KG1 (cell line): ENCODE measurements at places on chromosomes 1 and 21.
A peak's percentile ranks its signal among the peaks of the same experiment; 100 is the strongest.

DNA sequence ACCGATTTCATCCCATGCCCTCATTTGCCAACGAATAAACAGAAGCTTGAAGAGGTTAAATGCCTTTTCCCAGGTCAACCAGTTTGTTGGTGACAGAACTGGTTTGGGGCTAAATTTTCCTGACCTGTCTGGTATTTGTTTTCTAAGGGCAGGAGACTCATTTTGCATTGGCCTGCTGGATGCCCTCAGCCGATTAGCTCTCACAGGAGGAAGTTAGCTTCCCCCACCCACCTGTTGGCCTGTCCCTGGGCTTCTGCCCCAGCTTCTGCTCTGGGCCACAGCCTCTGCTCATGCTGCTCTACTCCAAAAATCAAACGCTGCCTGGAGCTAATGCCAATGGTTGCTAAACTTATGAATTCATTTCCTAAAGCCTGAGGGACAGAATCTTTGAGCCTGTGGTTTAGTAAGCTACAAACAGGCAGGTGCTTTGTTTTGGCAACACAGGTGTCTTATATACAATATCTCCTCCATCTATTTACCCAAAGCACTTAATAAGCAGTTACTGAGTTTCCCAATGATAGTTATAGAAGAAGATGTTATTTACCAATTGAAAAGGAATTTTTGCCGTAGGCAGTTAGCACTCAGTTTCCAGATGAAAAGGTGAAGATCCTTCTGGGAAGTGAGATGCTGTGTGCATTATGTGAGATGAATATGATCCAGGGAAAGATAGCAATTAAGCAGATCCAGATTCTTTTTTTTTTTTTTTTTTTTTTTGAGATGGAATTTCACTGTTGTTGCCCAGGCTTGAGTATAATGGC, 82.3 kb downstream of the TM2D1 start:
- no peak for DNase-seq

DNA sequence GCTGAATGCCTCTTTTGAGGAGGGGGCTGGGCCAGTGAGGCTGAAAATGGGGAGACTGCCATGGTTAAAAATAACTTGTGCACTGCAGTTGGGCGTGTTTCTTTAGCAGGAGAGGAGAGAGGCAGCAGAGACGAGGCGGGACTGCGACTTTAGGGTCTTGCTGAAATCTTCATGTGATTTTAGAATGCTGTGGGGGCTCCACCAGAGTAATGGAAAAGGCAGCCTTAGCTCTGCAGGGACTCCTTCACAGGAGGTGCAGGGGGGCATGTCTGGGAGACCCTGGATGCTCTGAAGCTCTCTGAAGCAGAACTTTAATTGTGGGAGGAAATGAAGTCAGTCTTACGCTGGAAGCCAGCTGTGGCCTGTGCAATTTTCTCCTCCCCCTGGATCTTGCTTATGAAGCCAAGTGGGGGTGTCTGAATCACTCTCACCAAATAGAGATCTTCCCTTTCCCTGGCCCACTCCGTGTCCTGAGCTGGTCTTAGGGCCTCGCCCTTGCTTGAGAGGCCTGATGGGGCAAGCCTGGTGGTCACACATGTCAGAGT, 60.8 kb downstream of the NDUFS5 start:
- DNase-seq = no peak

- no peak for DNase-seq
These were observed 44.9 kb upstream of the ADAR start for GRCh38 chr1:154652893-154653292.

- DNase-seq = no peak
These were observed 175.5 kb downstream of the MIS18A start for GRCh38 chr21:32103361-32103760.

DNA sequence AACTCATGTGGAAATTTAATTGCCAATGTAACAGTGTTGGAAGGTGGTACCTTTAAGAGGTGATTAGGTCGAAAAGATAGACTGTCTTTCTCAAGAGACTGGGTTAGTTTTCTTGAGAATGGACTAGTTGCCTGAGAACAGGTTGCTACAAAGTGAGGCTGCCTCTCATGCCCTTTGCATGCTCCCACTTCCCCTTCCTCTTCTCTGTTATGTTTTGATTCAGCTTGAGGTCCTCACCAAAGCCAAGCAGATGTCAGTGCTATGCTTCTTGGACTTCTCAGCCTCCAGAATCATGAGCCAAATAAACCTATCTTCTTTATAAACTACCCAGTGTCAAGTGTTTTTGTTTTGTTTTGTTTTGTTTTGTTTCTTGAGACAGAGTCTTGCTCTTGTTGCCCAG, 187.0 kb upstream of the RUNX1 start:
- DNase-seq = no peak

- no peak for DNase-seq
These were observed 153.0 kb downstream of the GABPA start for GRCh38 chr21:25887646-25888306.

DNA sequence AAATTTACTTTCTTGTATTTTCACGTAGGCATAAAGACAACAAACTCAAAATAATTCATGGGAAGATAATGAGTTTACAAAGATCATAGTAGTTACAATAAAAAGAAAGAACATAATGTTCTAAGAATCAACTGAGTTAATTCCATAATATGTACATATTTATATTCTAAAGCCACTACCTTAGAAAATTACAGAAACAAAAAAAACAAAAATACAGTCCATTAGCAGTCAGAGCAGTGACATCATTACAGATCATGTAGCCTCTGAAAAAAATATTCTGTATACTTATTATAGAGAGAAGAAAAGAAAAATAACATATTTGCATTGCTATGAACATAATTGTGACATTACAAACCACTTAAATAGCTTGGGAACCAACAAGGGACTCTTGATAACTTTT, 360.1 kb upstream of the RGS18 start:
- DNase-seq = no peak

GRCh38 chr1:52814465-52814864, 28.1 kb upstream of the ZYG11A start:
- no peak for DNase-seq

- no peak for DNase-seq
These were observed 20.5 kb downstream of the MAPKAPK2 start for GRCh38 chr1:206705191-206705590.

DNA sequence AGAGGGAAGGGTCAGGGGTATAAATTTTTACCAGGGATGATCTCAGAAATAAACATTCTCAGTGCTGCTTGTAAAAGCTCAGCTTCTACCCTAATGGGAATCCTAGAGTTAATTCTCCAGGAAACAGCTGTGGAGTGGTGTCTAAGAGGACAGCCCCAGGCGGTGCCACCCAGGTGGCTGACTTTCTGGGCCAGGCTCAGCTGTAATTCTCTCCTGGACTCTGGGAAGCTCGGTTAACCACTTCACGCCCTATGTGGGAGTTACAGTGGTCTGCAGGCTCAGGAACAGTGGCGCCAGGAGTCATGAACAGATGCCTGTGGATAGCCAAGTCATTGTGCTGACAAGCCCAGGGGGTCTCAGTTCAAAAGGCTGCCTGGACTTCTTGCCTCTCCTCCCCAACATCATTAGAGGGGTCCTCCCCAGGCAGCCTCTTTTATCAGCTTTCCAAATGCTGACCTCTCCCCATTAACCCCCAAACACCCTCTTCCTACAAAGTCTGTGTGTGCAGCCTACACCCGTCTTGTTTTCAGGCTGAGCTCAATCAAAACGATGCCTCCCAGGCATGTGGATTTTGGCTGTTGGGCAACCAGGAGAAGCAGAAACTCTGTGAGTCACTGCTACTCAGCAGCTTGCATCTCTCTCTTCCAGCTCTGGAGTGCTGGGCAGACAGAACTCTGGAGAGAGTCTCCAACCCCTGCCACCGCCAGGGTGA, 1.2 kb downstream of the HHIPL2 start:
- DNase-seq = no peak

DNA sequence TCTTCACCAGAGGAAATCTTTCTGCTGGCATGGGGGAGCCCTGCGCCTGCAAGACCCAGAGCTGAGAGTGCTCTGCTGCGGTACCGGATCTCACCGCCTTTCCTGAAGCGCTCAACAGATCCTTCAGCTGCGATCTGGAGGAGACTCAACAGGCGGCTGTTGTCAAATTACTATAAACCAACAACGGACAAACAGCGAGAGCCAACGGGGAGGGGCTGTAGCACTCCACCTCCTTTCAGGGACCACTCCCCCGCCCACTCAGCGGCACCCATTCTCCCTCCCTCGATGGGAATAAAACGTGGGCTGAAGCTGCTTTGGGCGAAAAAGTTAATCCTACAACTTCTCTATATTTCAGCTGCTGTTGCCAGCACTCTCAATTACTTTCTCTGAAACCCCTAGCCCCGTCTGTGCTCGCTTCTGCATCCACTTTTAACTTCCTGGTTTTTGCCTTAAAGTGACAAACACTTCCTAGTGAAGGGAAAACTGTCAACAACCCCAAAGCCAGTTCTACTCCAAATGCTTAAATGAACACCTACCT, at the start of gene FMO5:
Gene FMO5 (minus strand): TSS at position 147 of the 538 bp plus-strand sequence. CDS start 310 bp downstream, outside the sequence.
- peak; percentile 30 for DNase-seq

DNA sequence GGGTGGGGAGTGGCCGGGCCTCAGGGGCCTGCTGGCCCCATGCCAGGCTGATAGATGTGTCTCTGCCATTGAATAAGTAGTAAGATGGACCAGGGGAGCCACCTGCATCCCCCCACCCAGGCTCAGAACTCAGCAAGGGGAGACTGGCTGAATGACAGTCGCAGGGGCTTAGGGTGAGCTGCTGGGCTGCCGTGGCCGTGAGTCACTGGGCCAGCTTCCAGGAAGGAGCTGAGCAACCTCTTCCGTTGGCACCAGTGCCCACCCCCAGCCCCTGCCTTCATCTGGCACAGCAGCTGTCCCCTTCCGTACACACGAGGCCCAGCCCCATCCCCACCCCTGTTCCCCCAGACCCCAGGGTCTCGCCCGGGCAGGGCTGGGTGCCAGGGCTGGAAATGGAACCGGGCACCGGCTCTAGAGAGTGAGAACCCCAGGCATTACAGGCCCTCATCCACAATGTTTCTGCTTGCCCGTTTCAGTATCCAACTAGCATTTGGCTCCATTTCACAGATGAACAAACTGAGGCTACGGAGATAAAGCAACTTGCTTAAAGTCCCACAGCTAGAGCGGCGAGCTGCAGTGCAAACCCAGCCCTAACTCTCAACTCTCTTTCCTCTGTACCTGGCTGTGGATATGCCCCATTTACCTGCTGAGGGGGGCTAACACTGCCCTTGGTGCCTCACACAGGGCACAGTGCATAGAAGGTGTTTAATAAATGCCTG, 10.2 kb downstream of the WNT4 start:
- no peak for DNase-seq

GRCh38 chr1:67662884-67663283, 22.1 kb upstream of the GADD45A start:
- no peak for DNase-seq
